Ovary (tissue), 10 donors: ENCODE measurements at places on chromosomes 16 and 17.
A peak's percentile ranks its signal among the peaks of the same experiment; 100 is the strongest.

DNA sequence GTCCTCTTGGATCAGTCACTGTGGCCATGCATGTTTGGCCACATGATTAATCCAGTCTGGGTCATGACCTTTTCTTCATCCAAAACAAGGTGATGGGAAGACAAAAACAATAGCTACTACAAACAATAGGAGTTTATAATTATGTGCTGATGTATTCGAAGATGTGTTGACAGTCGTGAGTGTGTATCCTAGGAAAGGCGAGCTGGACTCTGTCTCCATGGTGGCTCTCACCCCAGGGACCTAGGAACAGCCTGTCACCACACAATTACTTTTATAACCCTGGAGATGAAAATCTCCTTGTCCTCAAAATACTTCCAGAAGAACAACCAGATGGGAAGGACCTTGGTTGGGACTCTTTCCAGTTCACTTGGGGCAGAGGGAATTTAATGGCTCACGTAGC lies 9.8 kb upstream of the PLK1 start:
- DNase-seq, result no peak
- no peaks in the 10 kb centered on the region for H3K4me1 ChIP-seq
- H3K4me3 ChIP-seq, result no peak overlapping the region
- H3K27ac ChIP-seq, result no peak overlapping the region
- no peaks in the 10 kb centered on the region for H3K36me3 ChIP-seq

GRCh38 chr17:12078791-12079190 lies 58.1 kb downstream of the MAP2K4 start:
- peaks cover 2% of the 10 kb centered on the region for H3K4me1 ChIP-seq
- no peak for DNase-seq
- H3K27me3 ChIP-seq, result no peaks in the 10 kb centered on the region
- no peak overlapping the region for H3K27ac ChIP-seq
- H3K4me3 ChIP-seq, result no peak overlapping the region

GRCh38 chr16:57985204-57986181 lies 14.6 kb upstream of the CNGB1 start:
- H3K27me3 ChIP-seq, result no peaks in the 10 kb centered on the region
- H3K27ac ChIP-seq, result no peak overlapping the region
- peak; percentile 36 for DNase-seq
- H3K4me3 ChIP-seq, result peak overlapping the region; percentile 51
- no peaks in the 10 kb centered on the region for H3K36me3 ChIP-seq

- H3K36me3 ChIP-seq, result no peaks in the 10 kb centered on the region
- DNase-seq, result no peak
- H3K27me3 ChIP-seq, result no peaks in the 10 kb centered on the region
- H3K4me1 ChIP-seq, result peaks cover 3% of the 10 kb centered on the region
- no peak overlapping the region for H3K4me3 ChIP-seq
Measured at GRCh38 chr16:88971371-88972097, 5.5 kb downstream of the CBFA2T3 start.

GRCh38 chr16:85878875-85879274 lies 20.1 kb upstream of the IRF8 start:
- no peak for DNase-seq
- H3K36me3 ChIP-seq, result no peaks in the 10 kb centered on the region
- no peak overlapping the region for H3K4me3 ChIP-seq

DNA sequence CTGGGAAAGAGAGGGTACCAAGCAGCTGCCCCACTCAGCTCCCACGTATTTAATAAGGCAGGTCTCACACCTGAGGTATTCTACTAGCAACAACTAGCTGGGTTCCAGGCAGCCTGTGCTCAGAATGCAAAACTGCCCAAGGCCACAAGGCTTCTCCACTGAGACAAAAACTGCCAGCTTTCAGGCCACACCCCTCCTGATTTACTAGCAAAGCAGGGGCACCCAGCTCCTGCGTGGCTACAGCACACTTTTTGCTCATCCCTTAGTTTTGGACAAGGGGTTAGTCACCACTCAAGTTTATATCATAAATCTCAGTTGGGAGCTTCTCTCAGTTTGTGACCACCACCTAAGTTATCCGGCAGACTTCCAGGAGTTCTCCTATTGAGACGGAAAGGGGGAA lies 494.6 kb downstream of the CDH11 start:
- H3K27me3 ChIP-seq, result no peaks in the 10 kb centered on the region
- H3K27ac ChIP-seq, result no peak overlapping the region
- no peak for DNase-seq
- no peaks in the 10 kb centered on the region for H3K36me3 ChIP-seq

DNA sequence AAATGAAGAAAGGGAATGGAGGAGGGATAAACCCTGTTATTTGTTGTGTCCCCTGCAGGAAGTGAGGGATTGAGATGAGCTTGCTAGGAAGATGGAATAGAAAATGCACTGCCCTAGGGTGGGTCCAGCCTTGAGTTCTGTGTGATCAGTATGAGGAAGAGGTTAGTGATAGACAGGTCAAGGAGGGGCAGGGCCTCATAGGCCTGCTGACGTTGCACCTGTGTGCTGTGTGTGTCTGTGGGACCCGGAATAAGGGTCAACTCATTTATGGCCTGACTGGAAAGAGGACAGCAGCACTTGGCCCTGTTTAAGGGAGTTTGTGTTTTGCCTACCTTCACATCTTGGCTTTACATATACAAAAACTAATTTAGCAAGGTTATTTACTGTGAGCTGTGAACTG lies 26.3 kb downstream of the DEF8 start:
- no peak overlapping the region for H3K4me3 ChIP-seq
- no peaks in the 10 kb centered on the region for H3K36me3 ChIP-seq
- peaks cover 18% of the 10 kb centered on the region for H3K4me1 ChIP-seq
- H3K27me3 ChIP-seq, result no peaks in the 10 kb centered on the region

GRCh38 chr17:6186998-6187397 lies 116.8 kb downstream of the WSCD1 start:
- no peaks in the 10 kb centered on the region for H3K36me3 ChIP-seq
- no peak overlapping the region for H3K4me3 ChIP-seq
- no peak for DNase-seq
- no peaks in the 10 kb centered on the region for H3K27me3 ChIP-seq
- no peak overlapping the region for H3K27ac ChIP-seq
- H3K4me1 ChIP-seq, result no peaks in the 10 kb centered on the region

DNA sequence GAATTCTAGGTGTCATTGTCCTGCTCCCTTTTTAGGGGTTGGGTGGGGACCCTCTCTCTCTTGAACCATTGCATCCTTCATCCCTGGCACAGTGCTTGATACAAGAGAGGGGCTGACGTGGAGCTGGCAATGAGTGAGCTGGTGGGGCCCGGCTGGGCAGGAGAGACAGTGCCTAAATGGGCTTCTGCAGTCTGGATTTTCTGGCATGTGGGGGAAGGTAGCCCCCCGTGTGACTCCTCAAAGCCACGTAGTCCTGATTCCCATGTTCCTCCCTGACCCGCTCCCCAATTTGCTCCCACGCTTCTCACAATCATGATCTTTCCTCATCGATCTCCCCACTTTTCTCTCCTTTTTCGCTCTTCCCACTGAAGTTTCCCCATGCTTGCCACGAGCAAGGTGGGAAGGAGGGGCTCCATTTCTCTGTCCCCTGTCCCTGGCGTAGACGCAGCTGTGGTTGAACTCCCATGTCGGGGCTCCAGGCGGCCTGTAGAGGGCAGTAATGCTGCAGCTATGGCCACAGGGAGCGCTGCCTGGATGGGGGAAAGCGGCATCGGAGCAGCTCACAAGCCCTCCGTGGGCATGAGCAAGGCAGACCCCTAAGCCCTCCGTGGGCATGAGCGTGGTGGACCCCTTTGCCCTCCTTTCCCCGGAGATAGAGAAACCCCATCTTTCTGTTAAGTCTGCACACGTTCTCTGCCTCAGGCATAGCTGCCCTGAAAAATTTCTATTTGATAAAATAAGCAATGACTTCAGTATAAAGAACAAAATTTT lies 47.5 kb downstream of the HAPSTR1 start:
- H3K4me3 ChIP-seq, result no peak overlapping the region
- H3K27me3 ChIP-seq, result no peaks in the 10 kb centered on the region
- H3K36me3 ChIP-seq, result no peaks in the 10 kb centered on the region
- H3K27ac ChIP-seq, result no peak overlapping the region

GRCh38 chr17:55988861-55989260 lies 164.4 kb upstream of the ANKFN1 start:
- no peaks in the 10 kb centered on the region for H3K4me1 ChIP-seq
- no peaks in the 10 kb centered on the region for H3K27me3 ChIP-seq
- H3K27ac ChIP-seq, result no peak overlapping the region
- DNase-seq, result no peak
- no peaks in the 10 kb centered on the region for H3K36me3 ChIP-seq

DNA sequence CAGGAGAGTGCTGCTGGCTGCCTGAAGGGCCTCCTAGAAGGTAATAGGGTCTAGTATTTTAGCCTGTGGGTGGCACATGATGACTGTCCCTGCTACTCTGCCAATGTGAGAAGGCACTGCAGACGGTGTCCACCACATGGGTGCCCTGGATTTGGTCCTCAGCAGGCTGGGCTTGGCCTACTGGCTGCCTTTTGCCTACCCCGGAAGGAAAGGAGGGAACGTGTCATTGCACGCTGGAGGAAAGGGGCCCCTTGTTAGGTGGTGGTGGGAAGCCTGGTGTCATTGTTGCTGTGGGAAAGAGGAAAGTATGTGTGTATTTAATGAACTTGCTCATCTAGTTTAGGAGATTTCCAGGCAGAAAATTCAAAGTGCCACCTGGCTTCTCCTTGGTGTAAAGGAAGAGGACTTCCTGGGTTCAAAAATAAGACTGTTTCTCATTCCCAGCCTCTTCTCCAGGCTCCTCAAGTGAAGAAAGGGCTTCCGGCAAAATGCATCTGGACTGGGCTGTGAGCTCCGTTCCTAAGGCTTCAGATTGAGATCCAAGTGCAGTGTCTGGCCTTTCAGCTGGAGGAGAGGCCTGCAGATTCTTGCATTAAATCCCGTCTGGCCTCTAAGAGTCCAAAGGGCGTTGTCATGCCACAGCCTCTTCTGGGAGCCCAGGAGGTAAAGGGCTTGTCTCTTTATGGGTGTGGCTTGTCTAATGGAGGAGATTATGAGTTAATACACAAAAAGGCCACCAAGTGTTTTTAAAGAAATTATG lies 55.1 kb downstream of the RPTOR start:
- no peak overlapping the region for H3K27ac ChIP-seq
- no peak for DNase-seq
- no peaks in the 10 kb centered on the region for H3K27me3 ChIP-seq
- H3K4me1 ChIP-seq, result peaks cover 2% of the 10 kb centered on the region
- no peaks in the 10 kb centered on the region for H3K36me3 ChIP-seq

DNA sequence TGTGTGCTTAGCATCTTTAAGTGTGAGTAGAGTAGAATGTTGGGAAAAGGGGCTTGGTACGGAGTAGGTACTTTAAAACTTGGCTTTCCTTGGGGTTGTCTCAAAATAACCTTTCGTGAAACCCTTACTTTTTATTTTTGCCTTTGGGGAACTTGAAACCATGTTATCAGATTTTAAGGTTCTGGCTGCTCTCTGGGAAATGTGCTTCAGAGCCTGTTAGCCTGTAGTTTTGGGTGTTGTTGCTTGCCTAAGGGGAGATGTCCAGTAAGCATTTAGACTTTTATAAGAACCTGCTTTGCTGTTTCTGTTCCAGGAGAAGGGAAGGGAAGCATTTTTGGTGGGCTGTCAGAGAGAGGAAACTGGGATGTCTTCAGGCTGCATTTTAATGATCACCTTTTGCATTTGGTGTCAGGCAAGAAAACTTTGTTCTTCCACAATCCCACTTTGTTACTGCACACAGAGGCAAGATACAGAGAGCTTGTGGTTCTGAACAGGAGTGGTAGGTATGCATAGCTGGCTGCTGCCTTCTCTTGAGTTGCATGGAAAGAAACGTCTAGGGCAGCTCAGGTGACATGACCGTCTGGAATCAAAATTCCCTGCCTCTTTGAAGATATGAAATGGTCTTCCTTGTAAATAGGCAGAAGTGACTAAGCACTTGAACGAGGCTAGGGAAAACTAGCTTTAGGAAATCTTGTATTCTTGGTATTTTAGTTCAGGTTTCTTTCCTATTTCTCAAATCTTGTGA lies 1.7 kb downstream of the RABEP1 start:
- H3K27me3 ChIP-seq, result no peaks in the 10 kb centered on the region
- H3K27ac ChIP-seq, result no peak overlapping the region
- DNase-seq, result no peak
- H3K4me1 ChIP-seq, result peaks cover 8% of the 10 kb centered on the region

- no peaks in the 10 kb centered on the region for H3K4me1 ChIP-seq
- no peak for DNase-seq
- H3K27me3 ChIP-seq, result no peaks in the 10 kb centered on the region
- no peaks in the 10 kb centered on the region for H3K36me3 ChIP-seq
- no peak overlapping the region for H3K4me3 ChIP-seq
Measured at GRCh38 chr16:21037736-21038135, 112.9 kb downstream of the DNAH3 start.

- no peaks in the 10 kb centered on the region for H3K4me1 ChIP-seq
- no peaks in the 10 kb centered on the region for H3K27me3 ChIP-seq
- no peaks in the 10 kb centered on the region for H3K36me3 ChIP-seq
- H3K4me3 ChIP-seq, result no peak overlapping the region
- no peak for DNase-seq
Measured at GRCh38 chr17:65243838-65244625, 106.9 kb downstream of the RGS9 start.

DNA sequence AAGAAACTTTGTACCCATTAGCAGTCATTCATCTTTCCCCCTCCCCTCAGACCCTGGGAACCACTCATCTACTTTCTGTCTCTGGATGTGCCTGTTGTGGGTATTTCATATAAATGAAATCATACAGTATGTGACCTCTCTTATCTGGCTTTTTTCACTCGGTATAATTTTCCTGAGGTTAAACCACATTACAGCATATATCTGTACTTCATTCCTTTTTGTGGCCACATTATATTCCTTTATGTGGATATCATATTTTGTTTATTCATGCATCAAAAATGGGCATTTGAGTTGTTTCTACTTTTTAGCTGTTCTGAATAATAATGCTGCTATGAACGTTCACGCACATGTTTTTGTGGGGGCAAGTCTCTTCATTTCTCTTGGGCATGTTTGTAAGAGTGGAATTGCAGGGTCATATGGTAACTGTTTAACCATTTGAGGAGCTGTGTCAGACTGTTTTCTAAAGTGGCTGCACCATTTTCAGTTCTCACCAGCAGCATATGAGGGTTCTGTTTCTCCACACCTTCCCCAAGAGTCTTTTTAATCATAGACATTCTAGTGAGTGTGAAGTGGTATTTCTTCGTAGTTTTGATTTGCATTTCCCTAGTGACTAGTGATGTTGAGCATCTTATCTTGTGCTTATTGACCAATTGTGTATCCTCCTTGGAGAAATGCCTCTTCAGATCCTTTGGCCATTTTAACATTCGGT lies 3.8 kb downstream of the SNX29 start:
- H3K36me3 ChIP-seq, result no peaks in the 10 kb centered on the region
- DNase-seq, result no peak
- no peak overlapping the region for H3K4me3 ChIP-seq

GRCh38 chr16:10738231-10739077 lies 5.2 kb upstream of the NUBP1 start:
- H3K27me3 ChIP-seq, result no peaks in the 10 kb centered on the region
- H3K4me1 ChIP-seq, result peaks cover 1% of the 10 kb centered on the region
- H3K36me3 ChIP-seq, result no peaks in the 10 kb centered on the region
- DNase-seq, result peak; percentile 37

GRCh38 chr16:85422196-85422631 lies 190.9 kb upstream of the GSE1 start:
- DNase-seq, result peak; percentile 17
- H3K27me3 ChIP-seq, result no peaks in the 10 kb centered on the region
- no peak overlapping the region for H3K4me3 ChIP-seq
- H3K27ac ChIP-seq, result no peak overlapping the region

GRCh38 chr16:73022534-73022933 lies 25.4 kb downstream of the ZFHX3 start:
- peaks cover 16% of the 10 kb centered on the region for H3K4me1 ChIP-seq
- H3K27me3 ChIP-seq, result no peaks in the 10 kb centered on the region
- no peak overlapping the region for H3K27ac ChIP-seq
- no peaks in the 10 kb centered on the region for H3K36me3 ChIP-seq
- no peak overlapping the region for H3K4me3 ChIP-seq
- DNase-seq, result no peak
